ENCODE measurements at places on chromosomes 12 and 14.
A peak's percentile ranks its signal among the peaks of the same experiment; 100 is the strongest.

DNA sequence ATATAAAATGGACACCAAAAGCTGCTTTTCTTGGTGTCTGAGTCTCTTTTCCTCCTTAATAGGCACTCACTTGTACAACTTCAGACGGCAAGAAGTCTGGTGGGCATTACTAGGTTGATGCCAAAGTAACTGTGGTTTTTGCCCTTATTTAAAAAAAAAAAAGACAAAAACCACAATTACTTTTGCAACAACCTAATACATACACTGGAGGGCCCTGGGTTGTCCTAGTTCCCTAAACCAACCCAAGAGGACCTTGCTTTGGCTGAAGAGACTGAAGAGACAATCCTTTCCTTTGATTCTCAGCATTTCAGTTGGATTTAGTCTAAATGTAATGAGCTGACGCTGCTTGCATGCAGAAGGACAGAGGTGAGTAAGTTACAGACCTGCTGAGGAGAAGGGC is 16.2 kb upstream of the PLEKHG3 start:
- DNase-seq: no peak

DNA sequence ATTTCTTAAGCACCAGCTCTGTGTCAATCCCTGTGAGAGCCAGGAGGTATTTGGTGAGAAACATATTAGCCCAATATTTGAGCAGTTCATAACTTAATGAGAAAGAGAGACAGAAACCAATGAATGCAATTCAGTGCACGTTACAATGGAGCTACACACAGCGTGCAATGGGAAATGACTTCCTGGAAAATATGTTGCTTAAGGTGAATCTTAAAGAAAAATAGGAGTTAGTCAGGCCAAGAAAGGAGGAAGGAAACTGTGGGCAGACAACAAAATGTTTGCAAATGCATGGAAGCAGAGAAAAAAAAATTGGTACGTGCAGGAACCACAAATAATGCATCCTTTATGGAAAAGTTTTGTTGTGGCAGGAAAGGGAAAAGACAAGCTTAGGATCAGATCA is 481.7 kb downstream of the BCAT1 start:
- no peak for DNase-seq

GRCh38 chr12:73159954-73160353 is 887.8 kb downstream of the TRHDE start:
- no peak for DNase-seq

- DNase-seq: no peak
These were observed 113.8 kb upstream of the G2E3 start for GRCh38 chr14:30445011-30445793.

DNA sequence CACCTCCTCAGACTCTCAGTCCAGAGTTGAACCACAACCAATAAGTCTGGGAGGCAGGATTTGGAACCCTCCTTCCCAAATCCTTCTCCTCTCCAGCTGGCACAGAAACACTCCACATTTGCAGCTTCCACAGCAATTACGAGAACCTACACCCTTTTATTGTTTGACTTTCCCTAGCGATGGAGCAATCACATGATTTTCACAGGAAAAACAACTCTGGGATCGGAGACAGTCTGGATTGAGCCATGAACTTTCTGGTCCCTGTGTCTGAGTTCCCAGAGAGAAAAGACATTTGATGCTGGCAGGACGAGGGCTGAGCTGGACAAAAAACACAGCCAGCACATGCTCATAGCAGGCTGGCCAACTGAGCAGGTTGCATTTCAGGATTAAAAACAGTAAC is 49.0 kb upstream of the STON2 start:
- DNase-seq: no peak

- no peak for DNase-seq
These were observed 105.8 kb downstream of the TGFB3 start for GRCh38 chr14:75875958-75876357.

- DNase-seq: no peak
These were observed 43.9 kb downstream of the DIO3 start for GRCh38 chr14:101604935-101605780.

DNA sequence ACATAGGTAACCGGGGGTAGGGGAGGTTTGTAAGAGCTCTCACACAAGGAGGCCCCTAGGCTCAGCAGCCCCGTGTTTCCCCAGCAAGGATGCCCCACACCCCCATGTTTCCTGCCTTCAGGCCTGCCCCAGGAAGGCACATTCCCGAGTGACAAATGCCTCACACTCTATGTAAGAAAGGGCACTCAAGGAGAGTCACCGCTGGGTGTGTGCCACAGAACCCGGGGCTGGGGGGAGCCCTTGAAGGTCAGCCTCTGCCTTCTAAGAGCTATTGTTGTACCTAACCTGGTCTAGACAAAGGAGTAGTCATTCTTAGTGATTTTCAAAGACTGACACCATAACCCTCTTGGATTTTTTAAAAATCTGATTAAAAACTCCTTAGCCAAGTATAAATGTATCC is 333.6 kb downstream of the DPF3 start:
- no peak for DNase-seq

- no peak for DNase-seq
These were observed 25.6 kb downstream of the EGLN3 start for GRCh38 chr14:33925235-33925634.

- peak; percentile 56 for DNase-seq
These were observed 1.1 kb downstream of the ATXN2 start for GRCh38 chr12:111597831-111598636.

DNA sequence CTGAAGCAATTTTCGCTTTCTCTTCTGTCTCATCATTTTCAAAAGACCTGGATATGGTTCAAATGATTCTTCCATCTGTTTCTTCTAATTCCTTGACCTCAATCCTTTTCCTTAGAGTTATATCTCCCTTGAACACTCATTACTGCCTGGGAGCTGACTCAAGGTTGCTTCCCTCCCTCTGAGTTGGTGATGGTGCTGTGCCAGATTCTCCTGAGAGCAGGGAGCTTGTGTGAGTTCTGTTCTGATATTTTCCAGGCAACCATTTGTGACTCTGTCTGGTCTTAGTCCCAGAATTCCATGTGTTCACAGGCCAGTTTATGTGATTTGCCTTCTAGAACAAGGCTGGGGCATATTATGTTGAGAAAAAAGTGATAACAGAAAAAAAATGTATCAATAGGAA is 505.1 kb upstream of the SYT1 start:
- DNase-seq: no peak

GRCh38 chr12:111450676-111451075 is 45.0 kb downstream of the SH2B3 start:
- DNase-seq: no peak

GRCh38 chr12:104964167-104964855 is 6.2 kb upstream of the SLC41A2 start:
- DNase-seq: no peak

GRCh38 chr12:41123871-41124270 is 64.2 kb upstream of the PDZRN4 start:
- DNase-seq: no peak

GRCh38 chr12:121762269-121762668 is 31.2 kb downstream of the RHOF start:
- peak; percentile 74 for DNase-seq

DNA sequence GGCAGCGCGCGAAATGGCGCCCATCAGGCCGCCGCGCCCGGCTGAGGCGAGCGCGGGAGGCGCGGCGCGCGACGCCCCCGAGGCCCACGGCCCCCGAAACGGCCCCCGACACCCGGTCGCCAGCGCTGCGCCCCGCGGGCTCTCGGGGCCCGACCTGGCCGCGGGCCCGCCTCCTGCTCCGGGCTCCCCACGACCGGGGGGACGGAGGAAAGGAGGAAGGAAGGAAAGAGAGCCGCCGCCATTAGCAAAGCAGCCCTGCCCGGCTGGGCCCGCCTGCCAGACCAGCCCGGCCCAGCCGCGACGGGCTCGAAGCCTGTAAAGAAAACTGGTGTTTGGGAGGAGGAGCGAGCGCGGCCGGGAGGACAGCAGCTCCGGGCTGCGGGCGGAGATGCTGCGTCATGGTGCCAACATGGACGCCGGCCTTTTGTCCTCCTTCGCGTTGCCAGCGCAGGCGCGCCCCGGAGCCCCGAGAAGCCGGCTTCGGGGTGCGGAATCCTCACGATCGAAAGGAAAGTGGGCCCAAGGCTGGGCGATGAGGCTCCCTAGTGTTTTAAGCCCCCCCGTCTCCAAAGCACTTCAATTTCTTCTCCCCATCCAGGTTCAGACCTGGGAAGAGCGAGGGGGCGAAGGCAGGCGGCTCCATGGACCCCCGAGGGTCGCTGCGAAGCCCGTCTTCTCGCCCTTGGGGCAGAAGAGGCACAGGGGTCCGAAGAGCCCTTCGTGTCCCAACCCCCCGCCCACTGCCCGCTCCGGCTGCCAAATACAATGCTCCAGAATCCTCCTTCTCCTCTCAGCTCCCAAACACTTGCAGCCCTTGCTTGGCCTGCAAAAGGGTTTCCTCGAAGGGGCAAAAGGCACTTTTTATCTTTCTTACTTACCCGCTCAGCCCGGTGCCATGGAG is 2.9 kb upstream of the SETD1B start:
- peak; percentile 82 for DNase-seq

- no peak for DNase-seq
These were observed 7.6 kb downstream of the GPRC5A start for GRCh38 chr12:12898911-12899511.

Data from hepatic stellate cell (primary cell).